CD8-positive, alpha-beta memory T cell (primary cell): ENCODE measurements at places on chromosomes 1 and 21. TPM values are rescaled to one million over a fixed set of nuclear protein-coding genes. Genes with fewer than 3 reads are reported as not detected.

The LEMD1 gene
- total RNA-seq = 0.55 TPM

The FNDC5 gene
- total RNA-seq = not detected

The PADI2 gene
- total RNA-seq = not detected

The TEDDM1 gene
- total RNA-seq = not detected

The OPRD1 gene
- not detected for total RNA-seq

The FCRL4 gene
- not detected for total RNA-seq

The EXO1 gene
- total RNA-seq = 76.1 TPM

The AMY2A gene
- total RNA-seq = not detected

The B3GALT5 gene
- total RNA-seq = not detected

The LCE3E gene
- total RNA-seq = not detected

The SOX13 gene
- 3.1 TPM for total RNA-seq

The OR2T2 gene
- total RNA-seq = not detected

The OR10J1 gene
- not detected for total RNA-seq

The OLIG2 gene
- not detected for total RNA-seq

The RHOU gene
- 0.64 TPM for total RNA-seq

The RNF2 gene
- 32.2 TPM for total RNA-seq

The LCE3D gene
- not detected for total RNA-seq

The OR10Z1 gene
- not detected for total RNA-seq

The RPE65 gene
- not detected for total RNA-seq

GRCh38 chr1:94792473-94793295 lies 27.5 kb upstream of the SLC44A3 start:
- no peaks in the 10 kb centered on the region for H3K4me1 ChIP-seq
- H3K27me3 ChIP-seq = no peaks in the 10 kb centered on the region
- no peak for DNase-seq
- no peaks in the 10 kb centered on the region for H3K36me3 ChIP-seq
- H3K27ac ChIP-seq = no peak overlapping the region

GRCh38 chr1:44820328-44821239 lies 12.3 kb downstream of the BTBD19 start:
- H3K36me3 ChIP-seq = no peaks in the 10 kb centered on the region
- no peak for DNase-seq
- H3K4me1 ChIP-seq = peaks cover 14% of the 10 kb centered on the region
- H3K4me3 ChIP-seq = peak overlapping the region; percentile 72
- no peaks in the 10 kb centered on the region for H3K27me3 ChIP-seq

DNA sequence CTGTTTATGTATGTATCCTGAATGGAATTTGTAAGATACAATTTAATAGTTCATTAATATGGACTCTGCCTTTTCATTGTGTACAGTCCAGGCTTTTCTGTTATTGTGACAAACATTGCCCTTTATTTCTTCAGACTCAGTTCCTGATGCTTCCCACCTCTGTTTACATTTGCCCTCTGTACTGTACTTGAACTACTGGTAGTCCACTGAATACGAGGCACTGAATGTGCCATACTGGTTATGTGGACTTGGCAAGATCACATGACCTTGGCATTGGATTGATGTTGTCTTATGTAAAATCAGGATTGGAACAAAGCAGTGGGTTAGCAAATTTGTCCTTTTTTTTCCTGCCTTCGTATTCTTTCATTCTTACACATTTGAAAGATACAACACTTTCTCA lies 27.8 kb downstream of the RALGPS2 start:
- no peaks in the 10 kb centered on the region for H3K27me3 ChIP-seq
- DNase-seq = no peak
- no peak overlapping the region for H3K4me3 ChIP-seq
- no peaks in the 10 kb centered on the region for H3K36me3 ChIP-seq

- H3K4me1 ChIP-seq = peaks cover 9% of the 10 kb centered on the region
- no peak for DNase-seq
- no peak overlapping the region for H3K27ac ChIP-seq
- no peaks in the 10 kb centered on the region for H3K27me3 ChIP-seq
- H3K4me3 ChIP-seq = no peak overlapping the region
- H3K36me3 ChIP-seq = peaks cover 30% of the 10 kb centered on the region
Measured at GRCh38 chr1:175167861-175168260, 24.7 kb downstream of the KIAA0040 start.

DNA sequence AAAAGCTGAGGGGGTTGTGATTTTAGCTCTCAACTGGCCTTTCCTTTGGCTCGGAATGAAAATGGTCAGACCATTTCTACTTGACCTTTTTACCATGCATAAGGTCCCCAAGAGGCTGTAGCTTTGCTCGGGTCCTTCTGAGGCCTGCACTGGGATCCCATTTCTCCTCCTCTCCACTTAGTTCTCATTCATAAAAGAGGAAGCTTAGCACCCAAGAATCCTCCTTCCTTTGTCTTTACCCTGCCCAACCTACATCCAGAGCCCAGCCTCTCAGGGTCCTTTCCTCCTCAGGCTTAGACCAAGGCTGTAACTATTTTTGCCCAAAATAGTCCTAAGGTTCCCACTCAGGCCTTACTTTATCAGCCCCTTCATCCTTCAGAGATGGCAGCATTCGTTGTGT lies 6.0 kb upstream of the SLC27A3 start:
- DNase-seq = no peak
- no peak overlapping the region for H3K27ac ChIP-seq
- peaks cover 20% of the 10 kb centered on the region for H3K36me3 ChIP-seq
- H3K4me1 ChIP-seq = peaks cover 3% of the 10 kb centered on the region

DNA sequence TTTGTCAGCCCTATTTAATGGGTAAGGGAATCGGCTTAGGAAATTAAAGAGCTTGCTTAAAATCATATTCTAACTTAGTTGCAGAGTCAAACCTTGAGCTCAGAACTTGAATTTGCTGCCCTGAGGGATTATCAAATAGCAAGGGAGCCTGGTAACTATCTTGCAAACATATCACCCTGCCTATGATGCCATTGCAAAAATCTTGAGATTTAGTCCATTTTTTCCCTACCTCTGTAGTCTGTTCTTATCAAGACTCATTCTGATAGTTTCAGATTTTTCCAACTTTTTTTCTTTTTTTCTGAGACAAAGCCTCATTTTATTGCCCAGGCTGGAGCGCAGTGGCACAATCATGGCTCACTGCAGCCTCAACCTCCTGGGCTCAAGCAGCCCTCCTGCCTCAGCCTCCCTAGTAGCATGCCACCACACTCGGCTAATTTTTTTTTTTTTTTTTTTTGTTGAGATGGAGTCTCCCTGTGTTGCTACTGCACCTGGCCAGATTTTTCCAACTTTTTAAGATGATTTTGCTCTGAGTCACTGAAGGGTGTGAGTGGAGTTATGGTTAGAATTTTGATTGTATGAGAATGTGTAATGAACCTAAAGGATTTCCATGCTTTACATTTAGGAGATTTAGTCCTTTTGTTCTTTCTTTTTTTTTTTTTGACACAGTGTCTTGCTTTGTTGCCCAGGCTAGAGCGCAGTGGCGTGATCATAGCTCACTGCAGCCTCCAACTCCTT lies 12.2 kb downstream of the SARS1 start:
- no peak overlapping the region for H3K4me3 ChIP-seq
- no peaks in the 10 kb centered on the region for H3K27me3 ChIP-seq
- no peak overlapping the region for H3K27ac ChIP-seq
- H3K36me3 ChIP-seq = peaks cover 33% of the 10 kb centered on the region

GRCh38 chr1:198734323-198735008 lies 95.6 kb downstream of the PTPRC start:
- H3K27ac ChIP-seq = no peak overlapping the region
- H3K36me3 ChIP-seq = peaks cover 74% of the 10 kb centered on the region
- no peak overlapping the region for H3K4me3 ChIP-seq
- no peaks in the 10 kb centered on the region for H3K27me3 ChIP-seq

- H3K36me3 ChIP-seq = no peaks in the 10 kb centered on the region
- no peak for DNase-seq
- H3K27me3 ChIP-seq = no peaks in the 10 kb centered on the region
- H3K4me3 ChIP-seq = no peak overlapping the region
- no peak overlapping the region for H3K27ac ChIP-seq
Measured at GRCh38 chr21:32523463-32523862, 61.9 kb downstream of the TCP10L start.

DNA sequence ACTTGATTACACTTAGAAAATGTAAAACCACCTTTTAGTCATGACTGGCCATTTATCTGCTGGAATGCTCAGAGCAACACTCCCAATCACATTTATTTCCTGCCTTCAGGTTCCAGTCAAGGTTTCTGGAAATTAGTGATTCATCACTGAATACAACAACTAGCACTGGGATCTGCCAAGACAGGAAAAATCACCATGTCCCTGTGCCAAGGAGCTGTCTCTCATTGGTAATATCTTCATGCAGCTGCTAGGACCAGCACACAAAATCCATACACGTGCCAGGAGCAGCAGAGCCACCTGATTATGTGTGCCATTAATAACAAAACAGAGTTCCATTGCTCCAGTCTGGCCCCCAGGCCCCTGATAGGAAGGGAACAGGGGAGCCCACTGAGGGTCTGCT lies 194.6 kb downstream of the TNR start:
- no peak overlapping the region for H3K27ac ChIP-seq
- no peak for DNase-seq
- H3K27me3 ChIP-seq = no peaks in the 10 kb centered on the region

DNA sequence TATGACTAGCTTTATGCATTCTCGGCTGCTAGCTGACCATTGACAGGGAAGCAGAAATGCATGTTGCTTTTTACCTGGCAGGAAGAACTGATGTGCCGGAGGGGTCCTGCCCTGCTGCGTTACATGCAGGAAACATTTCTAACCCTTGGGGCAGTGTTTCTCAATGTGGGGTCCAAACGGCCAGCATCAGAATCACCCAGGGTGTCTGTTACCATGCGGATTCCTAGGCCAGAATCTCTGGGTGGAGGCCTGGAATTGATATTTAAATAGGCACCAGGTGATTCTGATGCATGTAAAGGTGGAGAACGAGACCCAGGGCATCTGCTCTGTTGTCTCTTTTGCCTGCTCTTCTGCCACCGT lies 182.7 kb downstream of the PCP4 start:
- no peaks in the 10 kb centered on the region for H3K36me3 ChIP-seq
- no peak for DNase-seq
- no peaks in the 10 kb centered on the region for H3K4me1 ChIP-seq
- no peak overlapping the region for H3K4me3 ChIP-seq

DNA sequence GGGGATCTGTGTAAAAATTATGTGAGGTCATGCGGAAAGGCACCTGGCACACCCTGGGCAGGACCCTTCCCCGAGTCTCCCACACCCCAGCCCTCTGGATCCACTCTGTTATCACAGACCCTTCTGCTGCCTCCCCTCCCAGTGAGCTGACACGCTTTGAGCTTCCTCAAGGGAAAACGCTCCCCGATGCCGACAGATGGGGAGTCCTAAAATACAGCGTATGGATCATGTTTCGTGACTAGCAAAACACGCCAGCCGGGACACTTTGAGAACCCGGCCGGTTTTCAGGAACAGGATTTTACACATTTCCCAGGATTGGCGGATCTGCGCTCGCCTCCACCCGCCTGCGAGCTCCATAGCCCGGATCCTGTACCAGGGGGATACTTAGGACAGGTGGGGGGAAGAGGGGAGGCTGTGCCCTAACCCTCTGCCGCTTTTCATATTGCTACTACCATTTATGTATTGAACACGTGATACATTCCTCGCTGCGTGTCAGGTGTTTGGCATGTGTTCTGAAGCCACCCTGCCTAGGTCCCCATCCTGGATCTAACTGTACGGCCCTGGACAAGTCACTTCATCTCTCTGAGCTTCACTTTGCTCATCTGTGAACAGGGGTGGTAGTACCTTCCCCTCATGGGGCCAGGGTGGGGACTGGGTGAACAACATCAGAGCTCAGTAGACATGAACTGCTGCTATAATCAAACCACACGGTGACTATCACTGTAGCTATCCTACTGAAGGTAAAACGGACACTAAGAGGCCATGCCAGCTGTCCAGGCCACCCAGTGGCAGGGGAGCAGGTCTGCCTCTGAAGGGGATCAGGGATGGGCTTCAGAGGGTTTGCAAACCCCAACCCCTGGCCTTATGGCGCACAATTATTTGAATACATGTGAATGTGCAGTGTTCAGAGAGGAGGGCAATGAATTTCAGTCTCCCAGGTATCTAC lies 63.2 kb downstream of the SSBP3 start:
- DNase-seq = no peak
- no peak overlapping the region for H3K4me3 ChIP-seq
- H3K36me3 ChIP-seq = no peaks in the 10 kb centered on the region

DNA sequence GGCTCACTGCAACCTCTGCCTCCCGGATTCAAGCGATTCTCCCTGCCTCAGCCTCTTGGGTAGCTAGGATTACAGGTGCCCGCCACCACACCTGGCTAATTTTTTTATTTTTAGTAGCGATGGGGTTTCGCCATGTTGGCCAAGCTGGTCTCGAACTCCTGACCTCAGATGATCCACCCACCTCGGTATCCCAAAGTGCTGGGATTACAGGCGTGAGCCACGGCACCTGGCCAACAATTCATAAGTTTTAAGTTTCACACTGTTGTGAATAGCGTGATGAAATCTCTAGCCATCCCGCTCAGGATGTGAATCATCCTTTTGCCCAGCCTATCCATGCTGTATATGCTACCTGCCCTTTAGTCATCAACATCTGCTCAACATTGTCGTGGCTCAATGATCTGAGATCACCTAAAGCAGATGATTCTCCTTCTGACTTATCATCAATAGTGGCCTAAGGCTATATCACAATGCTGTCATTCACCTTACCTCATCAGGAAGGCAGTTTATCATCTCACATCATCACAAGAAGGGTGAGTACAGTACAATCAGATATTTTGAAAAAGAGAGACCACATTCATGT lies 2.6 kb downstream of the PFDN2 start:
- no peak for DNase-seq
- no peak overlapping the region for H3K4me3 ChIP-seq
- H3K27me3 ChIP-seq = no peaks in the 10 kb centered on the region
- H3K27ac ChIP-seq = no peak overlapping the region
- peaks cover 50% of the 10 kb centered on the region for H3K4me1 ChIP-seq
- H3K36me3 ChIP-seq = no peaks in the 10 kb centered on the region

DNA sequence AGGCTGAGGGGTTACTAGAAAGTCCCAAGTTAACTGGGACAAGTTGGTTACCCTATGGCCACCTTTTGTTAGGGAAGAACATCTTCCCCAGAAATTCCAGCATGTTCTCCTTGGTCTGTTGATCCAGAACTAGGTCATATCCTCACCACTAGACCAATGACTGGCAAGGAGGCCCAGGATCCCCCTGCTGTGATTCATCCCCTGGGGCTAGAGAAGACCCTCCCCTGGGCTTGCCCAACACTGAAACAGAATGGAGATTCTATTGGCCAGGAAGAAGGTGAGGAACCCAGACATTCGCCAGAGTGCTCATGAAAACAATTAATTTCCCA lies 90.1 kb upstream of the SIM2 start:
- no peaks in the 10 kb centered on the region for H3K36me3 ChIP-seq
- H3K4me1 ChIP-seq = no peaks in the 10 kb centered on the region
- no peak overlapping the region for H3K27ac ChIP-seq
- H3K4me3 ChIP-seq = no peak overlapping the region

GRCh38 chr21:32878661-32879060 lies 107.1 kb upstream of the PAXBP1 start:
- H3K27me3 ChIP-seq = no peaks in the 10 kb centered on the region
- H3K4me1 ChIP-seq = no peaks in the 10 kb centered on the region
- no peak overlapping the region for H3K27ac ChIP-seq
- no peaks in the 10 kb centered on the region for H3K36me3 ChIP-seq

DNA sequence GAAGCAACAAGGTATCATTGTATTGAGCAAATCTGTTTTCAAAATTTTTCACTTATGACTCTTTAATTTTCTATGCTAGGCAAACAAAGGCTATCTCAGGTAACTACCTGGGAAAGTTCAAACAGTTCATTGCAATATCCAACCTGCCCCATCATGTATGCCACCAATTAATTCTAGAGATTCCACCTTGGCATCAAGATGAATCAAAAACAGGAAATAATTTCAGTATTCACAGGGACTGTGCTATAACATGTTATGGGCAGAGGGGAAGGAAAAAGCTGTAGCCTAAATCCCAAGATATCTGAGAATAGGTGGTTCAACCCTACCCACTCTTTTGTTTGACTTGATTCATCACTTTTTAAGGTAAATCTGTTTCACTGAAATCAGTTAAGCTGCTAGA lies 67.5 kb upstream of the SH3GLB1 start:
- H3K27ac ChIP-seq = no peak overlapping the region
- H3K4me3 ChIP-seq = no peak overlapping the region
- H3K36me3 ChIP-seq = no peaks in the 10 kb centered on the region
- no peaks in the 10 kb centered on the region for H3K27me3 ChIP-seq
